Activated naive CD4-positive, alpha-beta T cell treated with Interleukin-2 at 50 U/mL for 16 hours (primary cell): ENCODE measurements at places on chromosomes 6 and 20.

GRCh38 chr6:95768539-95768938 is 191.2 kb downstream of the MANEA start:
- no peak for DNase-seq

DNA sequence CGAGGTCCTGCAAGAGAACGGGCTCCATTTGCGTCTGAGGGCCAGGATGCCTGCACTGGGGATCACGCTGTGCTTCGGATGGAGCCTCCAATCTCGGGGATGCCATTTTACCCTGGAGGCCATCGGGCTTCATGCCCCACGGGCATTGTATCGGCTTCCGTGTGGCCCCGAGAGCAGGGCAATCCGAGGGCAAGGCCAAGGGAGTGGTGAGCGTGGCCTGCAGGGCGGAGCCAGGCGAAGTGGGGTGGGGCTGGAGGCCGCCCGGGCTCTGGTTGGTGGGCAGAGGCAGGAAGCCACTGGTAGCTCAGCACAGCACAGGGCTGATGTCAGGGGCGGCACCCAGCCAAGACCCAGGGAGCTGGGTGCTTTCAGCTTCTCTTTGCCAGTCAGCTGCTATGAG is 57.5 kb upstream of the BHLHE23 start:
- no peak for DNase-seq

GRCh38 chr20:48332555-48332954 is 495.2 kb downstream of the PREX1 start:
- DNase-seq, result no peak

- DNase-seq, result no peak
These were observed 156.2 kb downstream of the BTBD9 start for GRCh38 chr6:38483526-38483925.

GRCh38 chr20:59082077-59082740 is 39.6 kb upstream of the PRELID3B start:
- DNase-seq, result no peak

DNA sequence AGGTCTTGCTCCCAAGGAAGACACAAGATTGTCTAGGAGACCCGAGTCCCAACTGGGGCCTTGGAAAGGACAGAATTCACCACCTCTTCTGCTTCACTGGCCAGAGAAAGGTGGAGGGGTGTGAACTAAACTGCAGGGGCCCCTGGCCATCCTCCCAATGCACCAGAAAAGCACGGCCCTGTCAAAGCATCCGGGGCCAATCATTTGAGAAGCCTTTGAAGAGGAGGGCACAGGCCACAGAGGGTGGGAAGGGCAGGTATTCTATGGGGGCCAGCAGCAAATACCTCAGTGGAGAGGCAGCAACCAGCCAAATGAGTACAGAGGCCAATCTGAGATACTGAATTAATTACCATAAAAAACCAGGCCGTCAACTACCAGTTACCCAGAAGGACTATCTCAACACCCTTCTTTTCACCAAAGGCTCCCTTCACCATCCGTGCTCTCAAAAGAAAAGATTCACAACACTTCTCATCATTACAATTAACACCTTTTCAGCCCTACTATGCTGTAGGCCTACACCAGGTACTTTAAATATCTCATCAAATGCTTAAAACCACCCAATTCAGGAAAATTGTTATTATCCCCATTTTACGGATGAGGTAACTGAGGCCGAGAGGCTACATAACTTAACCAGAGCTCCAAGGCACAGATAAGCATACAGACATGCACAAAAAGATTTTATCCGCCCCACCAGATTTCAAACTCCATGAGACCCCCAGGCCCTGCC is 50.7 kb downstream of the TRERF1 start:
- DNase-seq, result no peak

DNA sequence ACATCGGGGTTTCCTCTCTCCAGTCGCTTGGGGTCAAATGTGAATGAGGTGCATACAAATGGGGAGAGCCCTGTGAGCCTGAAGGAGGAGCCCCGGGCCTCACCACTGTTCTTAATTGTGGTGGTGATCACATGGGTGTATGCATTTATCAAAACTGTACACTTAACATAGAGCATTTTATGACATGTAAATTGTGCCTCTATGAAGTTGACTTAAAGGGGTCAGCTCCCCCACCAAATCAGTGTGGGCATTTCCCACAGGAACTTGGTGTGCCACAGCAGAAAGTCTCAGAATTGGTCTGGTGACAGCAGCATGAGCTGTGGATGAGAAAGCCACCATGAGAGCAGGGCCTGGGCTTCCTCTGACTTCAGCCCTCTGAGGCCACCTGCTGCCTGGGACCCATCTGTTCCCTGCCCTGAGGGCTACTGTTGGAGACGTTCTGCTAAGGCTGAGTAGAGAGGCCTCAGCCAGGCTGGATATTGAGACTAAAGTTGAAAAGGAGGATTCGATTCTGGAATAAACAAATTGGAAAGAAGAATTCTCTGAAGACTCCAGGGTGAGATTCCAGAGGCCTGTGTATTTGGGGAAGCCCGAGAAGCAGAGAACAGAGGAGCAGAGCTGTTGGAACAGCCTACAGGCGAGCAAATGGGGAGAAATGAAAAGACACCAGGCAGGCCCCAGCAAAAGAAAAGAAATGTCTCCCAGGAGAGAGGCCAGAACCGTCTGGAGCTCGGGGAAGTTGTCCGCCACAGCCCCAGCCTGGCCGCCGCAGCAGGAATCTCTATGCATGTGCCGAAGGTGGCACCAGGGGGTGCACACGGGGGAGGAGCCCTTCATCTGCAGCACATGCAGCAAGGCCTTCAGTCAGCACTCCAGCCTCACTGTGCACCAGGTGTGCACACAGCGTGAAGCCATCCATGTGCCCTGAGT is 37.6 kb upstream of the XRN2 start:
- no peak for DNase-seq

DNA sequence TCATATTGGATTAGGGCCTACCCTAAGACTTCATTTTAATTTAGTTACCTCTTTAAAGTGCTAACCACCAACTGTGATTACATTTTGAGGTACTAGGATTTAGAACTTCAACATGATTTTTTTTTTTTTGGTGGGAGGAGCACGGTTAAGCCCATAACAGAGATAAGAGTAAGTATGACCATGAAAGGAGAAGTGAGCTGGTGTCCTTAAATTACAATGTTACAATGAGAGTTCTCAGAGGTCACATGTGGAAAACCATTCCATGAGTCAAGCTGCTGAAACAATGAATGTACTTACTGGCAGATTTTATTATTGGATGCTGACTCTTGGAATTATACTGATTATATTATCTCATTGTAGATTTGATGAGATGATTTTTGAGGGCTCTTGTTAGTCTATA is 779.3 kb upstream of the CITED2 start:
- DNase-seq, result no peak

DNA sequence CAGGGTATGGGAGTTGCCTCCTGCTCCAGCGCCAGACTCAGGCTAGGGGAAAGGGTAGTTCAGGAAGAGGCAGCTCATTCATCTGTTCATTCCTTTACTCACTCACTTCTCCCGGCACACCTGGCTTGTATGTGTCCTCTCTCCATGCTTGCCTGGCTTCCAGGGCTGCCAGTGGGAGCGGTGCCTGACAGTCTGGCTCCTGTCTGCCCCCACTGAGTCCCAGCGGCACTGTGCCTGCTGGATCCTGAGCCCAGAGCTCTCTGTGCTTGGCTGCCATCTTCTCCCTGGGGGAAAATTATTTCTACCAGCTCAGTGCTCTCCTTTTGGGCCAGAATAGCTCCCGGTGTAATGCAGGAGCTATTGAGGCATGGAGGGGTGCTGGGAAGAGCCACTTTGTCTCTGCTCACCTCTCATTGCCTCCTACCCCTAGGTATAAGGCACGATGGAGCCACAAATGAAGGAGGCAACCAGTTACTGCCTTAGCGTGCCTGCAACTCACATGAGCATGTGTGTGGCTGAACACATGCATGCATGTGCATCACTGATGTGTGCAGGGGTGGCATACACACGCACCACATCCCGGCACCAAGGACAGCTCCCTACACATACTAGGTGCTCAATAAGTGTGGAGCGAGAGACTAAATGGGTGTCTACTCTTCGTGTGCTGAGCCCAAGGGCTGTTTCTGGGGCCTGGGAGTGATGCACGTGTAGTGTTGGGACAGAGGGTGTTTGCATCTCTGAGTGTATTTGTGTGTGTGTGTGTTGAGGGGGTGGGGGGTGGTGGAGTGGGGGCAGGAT is 46.6 kb downstream of the CDH22 start:
- no peak for DNase-seq

GRCh38 chr6:91781946-91782345 is 1195.1 kb upstream of the MAP3K7 start:
- DNase-seq, result no peak

GRCh38 chr20:13025181-13025580 is 16.4 kb downstream of the SPTLC3 start:
- DNase-seq, result no peak

DNA sequence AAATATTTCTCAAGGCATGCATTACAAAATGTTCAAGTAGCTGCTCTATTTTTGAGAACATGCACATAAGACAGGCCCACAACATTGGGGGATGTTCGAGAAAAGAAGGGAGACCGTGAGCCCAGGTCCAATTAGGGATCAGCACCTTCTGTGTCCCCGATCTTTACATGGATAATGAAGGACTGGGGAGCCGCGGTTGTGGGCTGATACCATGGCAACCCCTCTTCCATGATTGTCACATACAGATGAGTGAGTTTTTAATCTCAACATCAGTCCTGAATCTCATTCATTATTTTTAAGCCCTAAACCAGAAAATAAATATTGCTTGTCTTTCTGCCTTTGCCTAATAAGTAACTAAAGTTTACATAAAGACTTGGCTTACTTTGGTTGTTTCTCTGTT is 935.7 kb downstream of the KIF16B start:
- DNase-seq, result no peak

DNA sequence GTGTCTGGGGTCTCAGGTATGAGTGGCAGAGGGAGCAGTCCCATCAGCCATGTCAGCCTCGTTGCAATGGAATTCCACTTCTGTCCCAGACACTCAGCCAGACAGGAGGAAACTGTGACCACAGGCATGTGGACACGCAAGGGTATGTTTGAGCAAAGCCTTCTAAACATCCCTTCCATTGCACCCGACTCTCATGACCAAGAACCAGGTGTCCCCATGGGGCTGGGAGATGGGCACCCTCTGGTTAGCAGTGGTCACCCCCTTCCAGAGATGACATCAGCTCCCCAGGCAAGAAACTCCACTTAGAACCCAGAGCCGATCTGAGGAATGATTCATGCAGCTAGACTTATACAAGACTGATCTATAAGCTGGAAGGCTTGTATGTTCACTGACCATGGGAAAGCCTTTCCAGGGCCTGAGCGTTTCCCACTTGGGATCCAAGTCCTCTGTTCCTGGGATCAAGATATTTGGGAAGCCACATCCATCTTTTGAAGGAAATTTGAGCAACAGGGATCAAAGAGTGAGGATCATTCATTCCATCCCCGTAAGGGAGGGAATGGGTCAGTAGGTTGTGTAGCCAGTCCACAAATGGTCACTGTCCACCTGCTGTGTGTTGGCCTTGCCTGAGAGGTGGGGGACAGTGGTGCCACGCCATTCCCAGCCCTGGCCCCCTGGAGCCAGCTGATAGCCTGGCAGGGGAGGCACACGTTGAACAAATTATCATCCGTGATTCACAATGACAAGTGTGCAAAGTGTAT is 3.9 kb upstream of the MRGBP start:
- no peak for DNase-seq

DNA sequence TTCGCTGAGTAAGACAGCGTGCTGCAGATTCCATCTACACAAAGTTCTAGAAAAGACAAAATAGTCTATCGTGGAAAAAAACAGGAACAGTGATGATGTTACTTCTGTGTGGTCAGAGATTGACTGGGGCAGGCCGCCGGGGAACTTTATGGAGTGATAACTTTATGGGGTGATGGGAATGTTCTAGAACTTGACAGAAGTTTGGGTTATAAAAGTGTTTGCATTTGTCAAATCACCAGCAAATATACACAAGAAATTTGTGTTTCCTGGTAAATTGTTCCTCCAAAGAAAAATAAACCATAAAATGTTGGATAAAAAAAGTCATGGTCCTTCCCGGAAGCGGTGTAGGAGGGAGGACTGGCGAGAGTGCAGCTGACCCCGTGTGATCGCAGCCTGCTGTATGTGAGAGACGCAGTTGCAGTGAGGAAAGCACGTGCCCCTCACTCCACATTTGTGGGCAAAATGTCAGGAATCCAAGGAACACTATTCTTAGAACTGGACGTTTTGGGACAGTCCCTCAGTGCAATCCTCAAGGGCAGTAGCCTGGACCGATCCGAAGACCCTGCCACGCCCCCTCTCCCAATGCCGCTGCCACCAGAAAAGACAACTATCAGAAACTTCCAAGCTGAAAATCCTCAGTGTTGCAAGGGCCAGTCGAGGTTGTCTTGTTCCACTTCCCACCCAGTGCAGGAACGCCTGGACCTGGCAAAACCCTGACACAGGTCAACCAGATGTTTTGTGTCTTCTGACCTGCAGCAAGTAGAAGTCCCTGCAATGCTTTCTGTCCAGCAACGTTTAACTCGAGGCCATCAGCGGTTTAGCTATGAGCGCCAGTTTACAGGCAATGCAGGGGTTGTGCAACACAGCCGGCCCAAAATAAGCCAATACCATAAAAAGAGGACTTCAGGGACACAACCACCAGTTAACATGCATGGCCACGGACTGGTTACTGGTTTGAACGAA is 80.5 kb upstream of the QKI start:
- no peak for DNase-seq

DNA sequence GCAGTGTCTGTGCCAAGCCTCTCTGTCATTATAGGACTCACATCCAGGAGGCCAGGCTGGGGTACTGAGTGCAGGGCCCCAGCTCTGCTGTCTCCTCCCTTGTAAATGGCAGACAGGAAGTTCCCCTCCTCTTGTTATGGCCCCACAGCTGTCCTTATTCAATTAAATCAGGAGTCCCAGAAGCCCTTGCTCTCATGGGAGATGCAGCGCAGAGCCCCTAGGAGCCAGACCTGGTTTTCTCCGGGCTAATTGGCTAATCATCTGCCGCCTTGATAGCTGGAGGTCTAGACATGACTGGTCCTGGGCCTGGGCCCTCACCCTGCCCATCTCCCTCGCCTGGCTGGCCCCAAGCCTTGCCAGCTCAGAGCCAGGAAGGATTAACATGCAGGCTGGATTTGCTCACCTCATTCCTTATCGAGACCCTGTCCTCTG is 172.0 kb downstream of the VEGFA start:
- no peak for DNase-seq

GRCh38 chr20:16419138-16419715 is 154.0 kb downstream of the KIF16B start:
- DNase-seq, result no peak

DNA sequence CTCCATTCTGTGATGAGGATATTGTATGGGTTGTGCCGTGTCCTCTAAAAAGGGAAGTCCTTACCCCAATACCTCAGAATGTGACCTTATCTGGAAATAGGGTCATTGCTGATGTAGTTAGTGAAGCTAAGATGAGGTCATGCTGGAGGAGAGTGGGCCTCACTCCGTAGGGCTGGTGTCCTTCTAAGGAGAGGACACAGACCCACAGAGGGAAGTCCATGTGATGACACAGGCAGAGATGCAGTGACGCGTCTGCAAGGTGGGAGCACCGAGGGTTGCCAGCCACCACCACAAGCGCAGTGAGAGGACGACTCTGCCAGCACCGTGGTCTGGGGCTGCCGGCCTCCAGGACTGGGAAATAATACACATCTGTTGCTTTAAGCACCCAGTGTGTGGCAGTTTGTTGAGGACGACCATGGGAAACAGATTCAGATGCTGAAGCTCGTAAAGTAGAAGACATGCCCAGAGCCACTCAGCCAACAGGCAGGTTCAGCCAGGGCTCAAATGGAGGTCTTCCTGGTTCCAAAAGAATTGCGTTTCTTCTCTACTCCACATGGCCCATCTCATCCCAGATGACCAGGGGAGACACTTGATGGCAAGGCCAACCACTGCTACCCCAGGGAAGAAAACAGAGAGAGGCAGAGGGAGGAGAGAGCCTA is 59.2 kb upstream of the DUSP22 start:
- no peak for DNase-seq
